ENCODE measurements at places on chromosomes 7 and 10. TPM values are rescaled to one million over a fixed set of nuclear protein-coding genes. Genes with fewer than 3 reads are reported as not detected.

Gene ACBD7
- total RNA-seq = not detected

DNA sequence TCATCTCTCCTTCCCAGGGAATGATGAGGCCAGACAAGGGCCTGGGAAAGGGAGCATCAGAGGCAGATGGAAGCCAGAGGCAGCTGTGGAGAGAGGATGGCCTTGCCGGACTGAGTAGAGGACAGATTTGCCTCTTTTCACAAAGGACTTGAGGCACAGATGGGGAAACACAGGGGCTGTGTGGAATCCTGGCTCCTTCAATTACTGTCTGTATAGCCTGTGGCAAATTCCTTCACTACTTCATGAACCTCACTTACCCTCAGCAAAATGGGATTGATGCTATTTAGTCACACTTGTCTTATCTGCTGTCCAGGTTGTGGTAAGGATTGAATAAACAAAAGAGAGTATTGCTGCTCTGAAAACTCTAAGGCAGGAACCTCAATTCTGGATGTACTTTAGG is 40.3 kb downstream of the SLC25A28 start:
- DNase-seq = no peak

Gene FAM131B
- total RNA-seq = 0.88 TPM

- DNase-seq = no peak
Measured at GRCh38 chr7:98171449-98171848, 39.8 kb upstream of the BHLHA15 start.

Gene CLCN1
- 10.9 TPM for total RNA-seq

Gene C10orf53
- total RNA-seq = not detected

Gene GPR26
- not detected for total RNA-seq

DNA sequence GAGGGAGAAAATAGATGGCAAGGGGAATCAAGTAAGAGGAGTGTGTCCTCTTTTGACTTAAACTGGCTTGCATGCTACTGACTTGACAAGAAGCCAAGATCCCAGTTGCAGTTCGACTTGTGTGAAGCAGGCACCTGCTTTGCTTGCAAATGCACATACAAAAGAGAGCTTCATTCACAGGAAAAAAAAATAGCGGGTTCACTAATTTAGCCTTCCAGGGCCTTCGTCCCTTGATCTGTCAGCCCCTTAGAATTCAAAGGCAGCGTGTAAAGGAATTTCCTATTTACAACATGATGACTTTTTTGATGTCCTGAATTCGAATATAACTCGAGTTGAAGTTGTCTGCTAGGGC is 192.1 kb downstream of the CELF2 start:
- no peak for DNase-seq

DNA sequence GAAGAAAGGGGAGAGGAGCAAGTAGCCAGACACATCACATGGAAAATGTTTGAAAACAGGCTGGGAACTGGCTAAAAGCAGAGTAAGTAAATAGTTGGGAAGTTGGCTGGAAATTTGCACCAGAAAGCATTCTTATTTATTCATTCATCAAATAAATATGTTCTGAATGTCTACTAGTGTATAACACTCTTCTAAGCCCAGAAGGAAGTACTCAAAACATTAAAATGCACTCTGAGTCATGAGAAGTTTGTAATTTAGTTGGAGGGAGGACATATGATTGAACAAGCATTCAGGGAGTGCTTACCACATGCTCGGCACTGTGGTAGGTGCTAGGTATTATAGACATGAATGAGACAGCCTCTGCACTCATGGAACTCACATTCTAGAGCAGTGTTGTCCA is 37.0 kb upstream of the CNNM1 start:
- DNase-seq = no peak

Gene PARD3
- total RNA-seq = 53.4 TPM

DNA sequence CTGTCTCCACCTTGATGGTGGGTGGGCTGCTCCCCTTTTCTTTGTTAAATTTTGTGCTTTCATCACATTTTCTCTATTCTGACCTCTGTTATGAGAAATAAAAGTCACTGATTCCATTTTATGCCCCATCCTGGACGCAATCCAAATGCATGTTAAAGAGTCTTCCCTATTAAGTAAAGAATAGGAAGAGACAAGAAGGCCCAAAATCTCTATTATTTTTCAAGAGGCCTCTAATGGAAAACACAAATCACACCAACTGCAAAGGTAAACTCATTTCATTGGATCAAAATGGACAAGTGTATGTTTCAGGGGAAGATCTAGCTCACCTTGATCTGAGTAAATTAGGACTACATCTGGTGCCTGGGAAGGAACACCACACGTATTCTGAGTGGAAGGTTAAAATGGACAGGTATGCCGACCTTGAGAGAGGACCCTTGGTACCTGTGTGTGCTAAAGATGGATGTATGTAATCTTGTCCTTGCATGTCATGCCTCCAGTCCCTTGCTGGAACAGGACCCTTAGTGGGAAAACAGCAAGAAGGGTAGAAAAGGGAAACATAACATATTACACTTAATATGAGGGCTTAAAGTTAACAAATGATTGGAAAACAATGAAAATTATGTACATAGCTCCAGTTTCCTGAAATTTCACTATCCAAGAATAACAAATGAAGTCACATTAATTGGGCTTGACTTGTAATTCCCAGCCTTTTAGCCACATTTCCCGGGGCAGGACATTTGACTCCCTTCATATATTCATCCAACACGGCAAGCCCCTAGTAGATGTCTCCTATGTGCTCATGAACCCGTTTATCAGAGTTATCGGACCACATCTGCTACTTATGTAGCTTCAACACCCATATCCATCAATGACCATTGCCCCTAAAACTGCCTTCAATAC is 7.6 kb downstream of the IFIT2 start:
- no peak for DNase-seq

- DNase-seq = no peak
Measured at GRCh38 chr7:40019558-40019957, 69.5 kb downstream of the CDK13 start.
